CD4-positive, alpha-beta T cell treated with Interleukin-6 at 100 ng/mL for 8 hours (primary cell): ENCODE measurements at places on chromosomes 6 and 20.

DNA sequence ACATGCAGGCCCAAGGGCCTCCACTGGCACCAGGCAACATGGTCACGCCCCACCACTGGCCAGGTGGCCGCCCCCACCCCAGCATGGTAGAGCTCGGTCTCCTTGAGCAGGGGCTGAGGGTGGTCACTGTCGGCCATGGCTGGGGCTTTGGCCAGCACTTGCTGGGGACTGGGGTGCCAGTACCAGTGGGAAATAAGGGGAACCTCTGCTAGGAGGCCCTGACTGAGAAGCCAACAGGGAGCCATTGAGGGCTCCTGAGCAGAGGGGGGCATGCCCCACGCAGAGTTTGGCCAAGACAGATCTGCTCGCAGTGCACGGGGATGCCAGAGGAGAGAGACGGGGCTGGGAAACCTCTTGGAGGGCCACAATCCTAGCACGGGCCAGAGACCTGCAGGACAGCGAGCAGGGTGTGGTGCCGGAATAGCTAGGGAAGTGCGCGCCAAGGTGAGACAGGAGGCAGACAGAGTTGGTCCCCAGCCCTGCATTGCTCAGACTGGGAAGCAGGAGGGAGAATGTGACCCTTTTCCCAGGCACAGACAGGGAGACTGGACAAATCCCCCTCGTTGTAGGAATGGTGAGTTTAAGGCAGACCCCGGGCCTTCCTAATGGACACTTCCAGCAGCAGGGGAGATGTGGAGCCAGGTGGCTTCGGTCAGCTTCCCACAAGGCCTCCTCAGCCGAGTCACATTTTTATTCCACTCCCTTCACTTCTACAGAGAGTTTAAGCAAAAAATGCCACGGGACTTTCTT, 179.0 kb upstream of the CST7 start:
- DNase-seq: no peak

DNA sequence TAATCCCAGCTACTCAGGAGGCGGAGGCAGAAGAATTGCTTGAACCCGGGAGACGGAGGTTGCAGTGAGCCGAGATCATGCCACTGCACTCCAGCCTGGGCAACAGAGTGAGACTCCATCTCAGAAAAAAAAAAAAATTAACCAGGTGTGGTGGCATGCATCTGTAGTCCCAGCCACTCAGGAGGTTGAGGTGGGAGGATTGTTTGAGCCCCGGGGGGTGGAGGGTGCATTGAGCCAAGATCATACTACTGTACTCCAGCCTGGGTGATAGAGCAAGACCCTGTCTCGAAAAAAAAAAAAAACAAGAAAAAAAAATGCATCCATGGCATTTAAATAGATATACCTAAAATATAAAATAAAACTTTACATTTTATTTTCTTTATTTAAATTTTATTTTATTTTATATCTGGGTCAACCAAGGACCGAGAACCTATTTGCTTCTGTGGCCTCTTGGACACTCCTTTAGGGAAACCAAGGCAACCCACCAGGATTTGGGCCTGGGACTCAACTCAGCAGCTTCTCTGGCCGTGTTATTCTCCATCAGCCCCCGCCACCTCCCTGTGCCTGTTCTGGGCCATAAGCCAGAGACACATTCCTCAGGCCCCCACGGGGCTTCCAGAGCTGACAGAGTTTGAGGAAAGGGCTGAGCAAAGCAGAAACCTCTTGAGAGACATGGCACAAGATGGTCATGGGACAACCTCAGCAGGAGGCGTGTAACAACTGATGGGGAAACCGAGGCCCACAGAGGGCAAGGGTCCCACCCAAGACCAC, 6.2 kb downstream of the SNTA1 start:
- no peak for DNase-seq

- no peak for DNase-seq
These were observed 19.9 kb downstream of the SPTLC3 start for GRCh38 chr20:13028673-13029072.

DNA sequence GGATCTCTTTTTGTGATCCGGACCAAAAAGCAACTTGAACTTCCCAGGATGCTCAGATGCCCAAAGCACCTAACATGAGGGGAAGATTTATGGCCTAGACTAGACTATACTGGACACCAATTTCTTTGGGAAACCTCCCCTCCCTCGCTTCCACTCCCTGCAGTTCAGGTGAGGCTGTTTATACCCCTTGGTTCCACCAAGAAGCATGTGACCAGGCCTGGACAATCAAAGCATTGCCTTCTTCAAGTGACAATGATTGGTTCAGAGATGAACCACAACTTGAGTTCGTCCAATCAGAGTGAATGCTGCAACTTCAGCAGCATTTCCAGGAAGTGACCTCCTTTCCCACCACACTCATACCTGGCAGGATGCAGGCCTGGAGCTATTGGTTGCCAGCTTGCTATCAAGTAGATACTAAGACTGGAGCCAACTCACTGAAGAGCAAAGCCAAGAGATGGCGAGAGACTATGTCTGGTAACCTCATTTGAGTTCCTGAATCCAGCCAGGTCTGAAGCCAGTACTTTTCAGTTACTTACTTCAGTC, 45.6 kb upstream of the SLC9A8 start:
- DNase-seq: no peak

- no peak for DNase-seq
These were observed 20.4 kb downstream of the RAB44 start for GRCh38 chr6:36717871-36718540.

- DNase-seq: no peak
These were observed 1008.4 kb downstream of the PHF3 start for GRCh38 chr6:64644024-64644423.

- no peak for DNase-seq
These were observed 25.7 kb downstream of the KCNK5 start for GRCh38 chr6:39203436-39204159.
